Right hindlimb (tissue), 1 donor: ENCODE measurements at places on chromosomes 12 and 14.

DNA sequence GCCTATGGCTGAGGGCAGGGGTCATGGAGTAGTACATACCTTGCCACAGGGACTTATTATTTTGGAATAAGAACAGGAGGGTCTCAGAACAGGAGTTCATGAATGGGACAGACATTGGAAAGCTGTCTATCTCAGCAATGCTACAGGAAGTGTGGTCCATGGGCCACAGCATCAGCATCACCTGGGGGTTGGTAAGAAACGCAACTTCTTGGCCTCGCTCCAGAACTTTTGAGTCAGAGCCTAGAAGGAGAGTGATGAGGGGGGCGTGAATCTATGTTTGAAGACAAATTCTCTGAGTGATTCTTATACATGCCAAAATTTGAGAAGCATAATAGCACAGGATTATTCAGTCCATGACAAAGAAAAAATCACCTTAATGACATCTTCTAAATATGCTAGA, 156.6 kb downstream of the RPAP3 start:
- DNase-seq = no peak

DNA sequence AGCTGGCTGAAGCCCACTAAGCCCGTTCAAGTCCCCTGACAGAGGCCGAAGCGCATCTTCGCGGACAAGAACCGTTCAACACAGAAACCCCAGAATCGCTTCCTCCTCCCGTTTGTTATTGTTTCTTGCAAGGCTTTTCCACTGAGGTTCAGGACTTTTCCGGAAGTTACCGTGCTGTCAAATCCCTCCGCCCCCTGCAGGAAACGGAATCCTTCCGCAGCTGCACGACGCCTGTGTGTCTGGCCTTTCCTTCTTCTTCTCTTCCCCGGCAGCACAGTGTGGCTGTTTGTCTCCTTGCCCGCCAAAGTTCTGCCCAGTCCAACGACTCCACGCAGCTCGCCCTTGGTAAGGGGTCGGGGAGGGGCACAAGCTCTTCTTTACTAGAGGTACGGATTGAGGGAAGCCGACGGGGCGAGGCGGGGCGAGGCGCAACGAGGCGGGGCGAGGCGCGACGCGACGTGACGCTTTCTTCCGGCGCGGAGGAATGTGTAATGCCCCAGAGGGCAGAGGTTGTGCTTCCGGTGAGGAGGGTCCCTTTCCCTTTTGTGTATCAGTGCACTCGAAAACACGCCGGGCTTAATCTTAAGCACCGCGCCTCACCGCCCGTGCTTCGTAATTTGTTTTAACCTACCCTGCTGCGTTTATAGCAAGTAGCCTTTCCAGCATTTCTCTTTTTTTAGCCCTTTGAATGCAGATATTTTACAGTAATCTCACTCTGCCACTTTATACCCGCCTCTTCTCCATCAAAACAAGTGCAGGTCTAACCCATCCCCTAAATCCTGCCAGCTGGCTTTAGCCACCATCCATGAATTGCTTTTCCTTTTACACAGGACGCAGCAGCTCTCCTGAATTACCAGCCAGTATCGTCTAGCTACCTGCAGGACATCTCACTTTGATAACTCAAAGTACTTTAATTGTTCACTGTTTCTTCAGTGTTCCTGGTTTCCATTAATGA, at the start of gene KDM5A:
KDM5A (minus strand) TSS at position 179 of the 955 bp plus-strand sequence. CDS start 229 bp downstream, outside the sequence.
- peak; percentile 97 for DNase-seq

GRCh38 chr12:88951177-88951576, 370.9 kb upstream of the KITLG start:
- no peak for DNase-seq

GRCh38 chr12:113274848-113275247, 53.6 kb downstream of the TPCN1 start:
- no peak for DNase-seq

- no peak for DNase-seq
Observed at GRCh38 chr12:64997858-64998257, 123.2 kb downstream of the WIF1 start.

DNA sequence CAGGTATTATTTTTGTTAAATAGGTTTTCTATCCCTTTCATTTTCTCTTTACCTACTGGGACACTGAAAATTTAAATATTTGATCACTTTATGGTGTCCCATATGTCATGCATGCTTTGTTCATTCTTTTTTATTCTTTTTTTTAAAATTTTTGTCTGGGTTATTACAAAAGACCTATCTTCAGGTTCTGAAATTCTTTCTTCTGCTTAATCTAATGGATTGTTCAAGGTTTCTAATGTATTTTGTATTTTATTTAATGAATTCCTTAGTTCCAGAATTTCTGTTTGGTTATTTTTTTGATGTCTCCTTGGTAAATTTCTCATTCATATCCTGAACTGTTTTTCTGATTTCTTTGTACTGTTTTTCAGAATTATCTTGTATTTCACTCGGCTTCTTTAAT, 20.2 kb upstream of the VASH1 start:
- DNase-seq = no peak

DNA sequence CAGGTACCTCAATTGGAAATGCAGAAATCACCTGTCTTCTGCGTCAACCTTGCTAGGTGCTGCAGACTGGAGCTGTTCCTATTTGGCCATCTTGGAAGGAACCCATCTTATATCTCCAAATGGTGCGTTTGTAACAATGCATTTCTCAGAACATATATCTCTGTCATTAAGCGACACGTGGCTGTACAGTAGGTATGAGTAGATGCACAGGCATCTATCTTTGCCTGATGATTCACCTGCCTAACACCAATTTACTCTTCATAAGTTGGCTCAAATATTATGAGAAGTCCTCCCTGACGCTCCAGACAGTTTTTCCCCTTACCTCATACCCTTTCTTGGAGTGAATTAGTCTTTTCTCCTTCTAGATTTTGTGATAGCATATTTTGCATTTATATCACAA, 44.2 kb downstream of the GPR137C start:
- no peak for DNase-seq

- DNase-seq = no peak
Observed at GRCh38 chr14:74048281-74048680, 29.1 kb downstream of the BBOF1 start.

DNA sequence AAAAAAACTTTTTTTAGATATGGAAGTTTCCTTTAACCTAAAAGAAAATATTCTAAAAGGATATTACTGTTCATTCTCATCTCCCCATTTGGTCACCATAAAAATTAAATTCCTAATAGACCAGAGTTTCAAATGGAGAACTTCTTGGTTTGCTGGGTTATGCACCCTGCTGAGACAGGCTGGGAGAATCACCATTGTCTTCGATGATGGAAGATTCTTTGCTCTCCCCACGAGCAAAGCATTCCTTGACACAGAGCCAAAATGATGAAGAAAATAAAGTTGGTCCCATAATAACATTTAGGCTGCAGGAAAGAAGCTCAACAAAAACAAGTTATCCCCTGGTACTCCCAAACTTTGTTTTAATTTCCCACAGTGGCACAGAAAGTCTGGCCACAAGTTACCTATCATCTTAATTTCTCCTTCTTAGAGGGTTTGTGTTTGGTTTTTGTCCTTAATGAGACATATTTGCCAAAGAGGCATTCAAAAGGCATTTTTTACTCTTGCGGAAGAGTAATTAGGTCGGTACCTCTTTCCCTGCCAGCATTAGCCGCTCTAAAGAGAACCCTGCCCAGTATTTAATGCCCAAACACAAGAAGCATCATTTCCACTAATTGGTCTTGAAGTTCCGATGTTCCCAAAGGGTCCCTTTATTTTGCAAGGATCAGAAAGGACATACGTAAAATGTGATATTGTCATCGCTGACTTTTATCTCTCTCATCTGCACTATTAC, 4.8 kb downstream of the DIO2 start:
- no peak for DNase-seq

GRCh38 chr12:92041742-92042141, 103.9 kb downstream of the BTG1 start:
- DNase-seq = no peak

DNA sequence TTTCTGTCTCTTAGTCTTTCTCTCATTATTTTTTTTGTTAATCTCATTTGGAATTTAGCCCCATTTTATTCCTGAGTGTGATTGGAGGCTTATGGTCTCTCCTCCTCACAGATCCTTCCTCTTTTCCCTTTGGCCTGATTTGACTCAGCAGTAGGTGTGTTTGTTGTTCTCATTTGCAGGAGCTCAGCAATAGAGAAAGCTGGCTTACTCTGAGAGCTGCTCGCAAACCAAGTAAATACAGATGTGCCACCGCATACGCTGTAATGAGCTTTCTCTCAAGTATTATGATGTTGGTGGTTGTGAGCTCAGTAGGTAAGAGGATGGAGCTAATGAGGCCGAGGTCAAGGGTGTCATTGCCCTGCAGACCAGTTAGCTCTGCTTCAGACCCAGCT, 206.5 kb downstream of the ETV6 start:
- DNase-seq = no peak

DNA sequence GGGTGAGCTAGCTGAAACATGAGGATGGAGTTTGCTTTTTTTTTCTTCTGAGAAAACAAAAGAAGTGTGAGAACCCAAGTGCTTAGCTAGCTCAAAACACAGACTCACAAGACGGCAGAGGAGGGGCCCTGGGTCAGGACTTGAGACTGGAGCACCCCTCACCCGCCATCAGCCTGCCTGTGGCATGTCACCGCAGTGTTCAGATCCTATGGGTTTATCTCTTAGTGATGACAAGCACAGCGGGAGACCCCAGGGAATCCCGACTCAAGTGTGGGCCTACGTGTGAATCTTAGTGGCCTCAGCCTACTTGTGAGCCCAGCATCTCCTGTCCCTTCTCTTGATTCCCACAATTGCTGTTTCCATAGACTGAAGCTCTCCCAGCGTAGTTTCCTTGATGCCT, 22.9 kb downstream of the DYRK4 start:
- DNase-seq = no peak

GRCh38 chr14:33675415-33676130, 275.3 kb downstream of the EGLN3 start:
- DNase-seq = no peak

- no peak for DNase-seq
Observed at GRCh38 chr12:110687396-110688169, 1.3 kb downstream of the HVCN1 start.

GRCh38 chr14:104460791-104461651, 118.5 kb upstream of the C14orf180 start:
- DNase-seq = peak; percentile 55

GRCh38 chr14:104442631-104443390, 136.8 kb upstream of the C14orf180 start:
- DNase-seq = no peak

DNA sequence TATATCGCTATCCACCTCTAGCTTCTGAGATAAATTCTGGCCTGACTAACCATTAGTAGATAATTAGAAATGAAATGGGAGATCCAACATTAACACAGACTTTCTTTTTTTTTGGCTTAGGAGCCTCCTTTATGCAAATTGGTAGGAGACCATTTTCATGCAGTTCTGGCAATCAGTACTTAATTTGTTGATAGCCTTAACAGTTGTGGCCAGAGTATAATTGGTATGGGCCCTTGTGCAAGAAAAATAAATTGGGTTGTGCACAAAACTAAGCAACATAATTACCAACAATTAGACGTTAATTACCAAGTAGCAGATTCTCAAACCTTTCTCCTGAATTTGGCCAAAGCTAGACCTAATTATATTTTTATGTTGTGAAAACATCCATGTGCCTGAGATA, 111.0 kb downstream of the MGAT4C start:
- no peak for DNase-seq

DNA sequence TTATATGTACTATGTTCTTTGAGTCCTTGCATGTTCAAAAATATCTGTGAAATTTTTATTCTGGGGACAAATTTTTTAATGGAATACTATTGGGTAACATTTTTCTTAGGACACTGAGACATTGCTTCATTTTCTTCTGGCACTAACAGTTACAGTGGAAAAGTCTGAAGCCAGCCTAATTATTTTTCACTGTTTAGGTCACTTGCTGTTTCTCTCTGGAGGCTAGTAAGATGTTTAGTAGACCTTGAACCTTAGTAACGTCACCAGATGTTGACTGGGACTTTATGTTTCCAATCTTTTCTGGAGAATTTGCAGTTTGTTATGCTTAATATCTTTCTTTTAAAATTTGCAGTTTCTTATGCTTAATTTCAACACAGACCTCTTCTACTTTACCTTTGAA, 12.3 kb upstream of the EPYC start:
- DNase-seq = no peak

GRCh38 chr12:95522692-95523091, 28.6 kb downstream of the USP44 start:
- no peak for DNase-seq

DNA sequence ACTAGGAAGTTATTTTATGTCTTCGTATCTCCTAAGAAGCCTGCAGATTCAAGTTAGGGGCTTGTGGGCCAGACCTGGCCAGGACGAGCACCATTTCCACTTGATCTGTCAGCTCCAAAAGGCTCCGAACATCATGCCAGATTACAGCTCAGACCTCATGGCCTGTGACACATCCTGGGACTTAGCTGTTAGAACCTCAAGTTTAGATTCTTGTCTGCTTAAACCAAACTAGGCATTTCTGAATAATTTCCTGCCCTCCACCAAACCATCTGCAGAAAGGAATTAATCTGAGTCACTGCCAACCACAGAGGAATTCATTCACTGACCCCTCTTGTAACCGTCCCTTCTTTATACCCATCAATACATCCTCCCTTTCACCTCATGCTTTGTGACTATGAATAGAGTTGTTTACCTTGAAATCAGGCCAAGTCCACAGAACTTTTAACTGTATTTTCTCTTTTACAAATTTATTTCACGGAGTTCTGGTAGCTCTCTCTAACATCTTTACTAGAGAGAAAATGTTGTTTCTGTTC, 120.3 kb downstream of the FBXL14 start:
- peak; percentile 31 for DNase-seq
